MM.1S (cell line): ENCODE measurements at places on chromosomes 6 and 20.

DNA sequence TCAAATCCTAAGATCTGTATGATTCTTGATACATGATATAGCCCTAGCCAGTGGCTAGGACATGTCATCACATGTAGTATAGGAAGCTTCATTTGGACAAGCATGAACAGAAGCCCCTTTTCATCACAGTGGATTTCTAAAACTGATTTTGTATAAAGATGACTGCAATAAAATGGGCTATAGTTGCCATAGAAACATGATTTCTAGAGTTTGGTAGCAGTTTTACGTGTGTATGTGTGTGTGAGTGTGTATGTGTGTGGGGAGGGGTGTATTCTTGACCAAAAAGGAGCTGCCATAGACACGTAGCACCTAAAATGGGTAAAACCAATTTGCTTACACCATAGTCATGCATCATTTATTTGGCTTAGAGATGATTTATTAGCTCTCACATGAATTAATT lies 200.5 kb upstream of the CNR1 start:
- DNase-seq, result no peak

GRCh38 chr20:8853805-8854338 lies 215.0 kb upstream of the PLCB4 start:
- peak; percentile 60 for DNase-seq

- DNase-seq, result peak; percentile 67
These were observed 37.3 kb downstream of the RREB1 start for GRCh38 chr6:7144872-7145584.

DNA sequence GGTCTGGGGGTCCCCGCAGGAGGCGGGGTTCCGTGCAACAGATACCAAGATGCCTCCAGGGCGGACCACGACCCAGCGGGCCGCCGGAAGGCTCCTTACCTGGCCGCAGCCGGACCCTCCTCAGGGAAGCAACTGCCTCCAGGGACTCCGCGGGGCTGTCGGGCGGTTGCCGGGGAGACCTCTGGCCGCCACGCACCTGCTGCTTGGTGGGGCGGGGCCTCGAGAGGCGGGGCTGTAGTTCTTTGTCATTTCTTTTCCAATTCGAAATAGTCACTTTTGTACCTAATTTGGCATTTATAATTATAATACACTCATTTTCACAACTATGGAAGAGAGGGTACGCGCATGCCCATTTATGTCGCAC lies 647 bp downstream of the AK9 start:
- DNase-seq, result peak; percentile 59

DNA sequence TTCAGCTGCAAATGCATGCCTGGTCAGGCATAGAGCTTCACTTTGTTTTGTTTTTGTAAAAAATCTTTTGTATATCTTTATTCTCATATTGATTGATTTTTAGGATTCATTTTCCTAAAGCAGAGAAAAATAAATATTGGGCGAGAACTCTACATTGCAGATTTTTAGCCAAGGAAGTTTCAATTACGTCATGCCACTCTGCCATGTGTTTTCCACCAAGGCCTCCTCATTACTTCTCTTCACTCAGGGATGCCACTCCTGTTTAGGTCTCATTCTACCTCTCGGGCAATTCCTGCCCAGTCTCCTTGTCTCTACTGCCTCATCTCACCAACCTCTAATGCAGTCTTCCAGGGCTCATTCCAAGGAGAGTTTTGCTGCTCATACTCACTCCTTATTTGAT lies 497.3 kb upstream of the SPTLC3 start:
- DNase-seq, result no peak

- no peak for DNase-seq
These were observed 50.0 kb downstream of the CDH26 start for GRCh38 chr20:60008130-60008808.

DNA sequence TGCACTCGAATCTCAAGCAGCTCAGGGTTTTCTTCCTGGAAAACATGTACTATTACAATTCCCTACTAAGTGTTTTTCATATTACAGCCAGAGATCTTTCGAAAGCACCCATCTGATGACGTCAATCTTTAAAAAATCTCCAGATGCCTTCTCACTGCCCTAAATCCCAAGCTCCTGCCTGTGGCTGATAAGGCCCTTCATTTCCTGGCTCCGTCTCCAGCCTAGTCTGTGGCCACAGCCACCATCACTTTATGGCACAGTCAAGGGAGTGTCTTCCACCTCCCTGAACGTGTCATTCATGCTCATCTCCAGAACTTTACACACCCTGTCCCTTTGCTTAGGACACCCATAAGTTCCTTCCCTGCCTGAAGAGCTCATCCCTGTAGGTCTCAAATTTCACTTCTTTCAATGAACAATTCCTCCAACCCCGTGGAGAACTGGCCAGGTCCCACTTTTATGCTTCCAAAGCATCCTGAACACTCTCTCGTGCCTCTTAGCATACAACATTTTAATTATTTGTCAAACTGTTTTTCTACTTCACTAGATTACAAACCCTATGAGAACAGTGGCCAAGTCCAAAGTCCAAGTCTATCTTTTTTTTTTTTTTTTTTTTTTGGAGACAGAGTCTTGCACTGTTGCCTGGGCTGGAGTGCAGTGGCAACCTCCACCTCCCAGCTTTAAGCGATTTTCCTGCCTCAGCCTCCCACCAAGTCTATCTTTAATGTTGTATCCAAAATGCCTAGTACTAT lies 106.1 kb upstream of the AGPAT4 start:
- DNase-seq, result no peak
